ENCODE measurements at places on chromosomes 11 and 22.

GRCh38 chr11:104219096-104219495 is 55.1 kb upstream of the PDGFD start:
- DNase-seq: no peak

DNA sequence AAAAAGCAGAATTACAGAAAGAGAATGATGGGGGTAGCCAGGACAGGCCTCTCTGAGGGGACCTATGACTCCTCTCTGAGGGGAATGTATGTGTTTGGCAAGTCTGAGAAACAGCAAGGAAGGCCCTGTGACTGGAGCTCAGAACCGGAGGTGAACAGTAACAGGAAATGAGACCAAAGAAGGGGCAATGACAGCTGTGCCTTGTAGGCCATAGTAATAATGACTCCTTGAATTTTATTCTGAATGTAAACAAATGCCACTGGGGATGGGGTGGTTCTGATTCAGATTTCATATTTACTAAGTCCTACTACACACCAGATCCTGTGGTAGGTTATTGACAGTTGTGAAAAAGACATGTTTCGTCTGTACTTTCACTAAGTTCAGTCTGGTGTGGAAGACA is 52.8 kb upstream of the APOA1 start:
- DNase-seq: peak; percentile 10

DNA sequence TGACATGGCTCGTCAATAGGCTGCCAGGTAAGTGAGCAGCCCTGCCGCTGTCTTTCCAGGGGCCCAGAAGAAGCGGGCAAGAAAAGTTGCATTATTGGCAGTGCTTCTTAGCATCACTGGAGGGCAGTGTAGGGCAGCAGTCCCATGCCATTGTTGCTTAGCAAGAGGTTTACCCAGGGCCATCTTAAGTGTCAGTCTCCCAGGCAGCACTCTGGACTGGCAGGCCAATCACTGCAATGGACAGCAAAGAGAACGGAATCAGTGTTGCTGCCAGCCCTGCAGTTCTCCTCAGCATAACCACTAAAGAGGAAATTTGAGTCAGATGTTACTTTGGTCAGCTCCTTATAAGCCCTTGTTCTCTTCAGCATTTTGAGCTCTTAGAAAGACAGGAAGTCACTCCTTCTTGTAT is 13.4 kb upstream of the GRK2 start:
- no peak for DNase-seq

DNA sequence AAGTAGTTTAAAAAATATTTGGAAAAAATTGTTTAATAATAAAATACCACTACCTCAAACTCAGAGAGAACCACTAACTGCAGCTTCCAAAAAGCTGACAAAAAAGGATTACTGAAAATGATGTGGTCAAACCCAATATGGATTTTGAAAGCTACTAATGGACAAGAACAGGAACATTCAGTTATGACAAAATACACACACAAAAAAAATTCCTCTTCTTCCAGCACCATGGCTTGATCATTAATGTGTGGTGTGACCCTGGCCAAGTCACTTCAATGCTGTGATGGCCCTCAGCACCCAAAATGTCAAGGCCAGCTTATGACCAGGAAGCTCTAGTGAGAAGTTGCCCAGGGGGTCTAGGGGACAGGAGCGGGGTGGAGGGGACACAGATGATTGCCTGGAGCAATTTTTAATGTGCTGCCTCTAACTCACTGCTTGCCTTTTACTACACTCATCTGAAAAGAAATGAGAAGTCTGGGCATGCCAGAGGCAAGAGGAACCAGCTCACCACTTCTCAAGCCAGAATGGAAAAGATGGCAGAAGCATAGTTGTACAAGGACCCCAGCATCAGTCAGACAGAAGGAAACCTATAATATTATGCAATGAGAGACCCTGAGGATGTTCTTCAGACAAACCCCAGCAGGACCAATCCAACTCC is 2.2 kb downstream of the SMCO4 start:
- DNase-seq: no peak

- no peak for DNase-seq
These were observed 90.6 kb downstream of the DSCAML1 start for GRCh38 chr11:117706322-117706814.

- DNase-seq: no peak
These were observed 21.1 kb downstream of the MPPED1 start for GRCh38 chr22:43432883-43433415.

DNA sequence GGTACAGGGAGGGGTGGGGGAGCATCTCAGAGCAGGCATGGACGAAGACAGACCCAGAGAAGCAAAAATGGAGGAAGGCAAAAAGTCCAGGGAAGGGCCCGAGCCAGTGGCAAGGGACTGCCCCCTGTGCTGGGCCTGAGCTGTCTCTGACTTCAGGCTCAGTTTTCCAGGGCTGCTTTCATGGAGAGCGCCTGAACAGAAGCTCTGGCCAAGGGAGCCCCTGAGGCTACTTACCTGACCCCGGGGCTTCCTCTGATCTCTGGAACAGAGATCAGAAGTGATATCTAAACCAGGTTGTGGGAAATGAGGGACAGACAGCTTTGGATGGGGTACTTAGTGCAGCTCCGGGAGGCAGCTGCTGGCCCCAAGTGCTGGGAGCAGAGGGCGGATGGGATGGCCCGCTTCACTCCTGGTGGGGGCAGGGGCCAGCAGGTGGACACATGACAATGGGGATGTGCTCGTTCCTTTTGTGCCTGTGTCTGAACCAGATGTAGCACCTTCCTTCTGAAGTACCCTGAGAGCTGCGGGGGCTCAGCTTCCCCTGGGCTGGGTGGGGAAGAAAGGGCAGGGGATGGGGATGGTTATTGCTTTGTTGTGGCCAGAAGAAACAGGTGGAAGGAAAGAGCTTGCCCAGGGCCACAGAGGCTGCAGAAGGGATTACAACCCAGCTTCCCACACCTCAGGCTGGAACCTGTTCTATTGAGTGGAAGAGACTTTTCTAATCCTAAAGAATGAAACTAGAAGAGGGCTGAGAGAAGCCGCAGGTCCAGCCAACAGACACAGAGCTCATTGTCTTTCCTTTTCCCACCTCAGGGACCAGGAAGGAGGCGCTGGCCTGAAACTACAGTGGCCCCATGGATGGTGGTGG is 5.7 kb downstream of the LRRC10B start:
- no peak for DNase-seq

GRCh38 chr11:64112771-64113461 is 53.0 kb downstream of the MACROD1 start:
- no peak for DNase-seq

DNA sequence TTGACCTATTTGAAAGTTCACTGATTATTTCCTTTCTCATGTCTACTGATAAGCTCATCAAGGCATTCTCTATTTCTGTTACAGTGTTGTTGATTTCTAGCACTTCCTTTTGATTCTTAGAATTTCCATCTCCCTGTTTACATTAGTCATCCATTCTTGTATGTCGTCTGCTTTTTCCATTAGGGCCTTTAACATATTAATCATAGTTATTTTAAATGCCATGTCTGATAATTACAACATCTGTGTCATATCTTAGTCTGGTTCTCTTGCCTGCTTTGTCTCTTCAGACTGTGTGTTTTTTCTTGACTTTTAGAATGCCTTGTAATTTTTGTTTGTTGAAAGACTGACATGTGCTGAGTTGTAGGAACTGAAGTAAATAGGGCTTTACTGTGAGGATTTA is 602.1 kb downstream of the SOX6 start:
- DNase-seq: no peak

GRCh38 chr11:127392575-127392974 is 392.0 kb upstream of the KIRREL3 start:
- DNase-seq: no peak

GRCh38 chr11:64888729-64889511 is 10.5 kb upstream of the EHD1 start:
- DNase-seq: no peak

DNA sequence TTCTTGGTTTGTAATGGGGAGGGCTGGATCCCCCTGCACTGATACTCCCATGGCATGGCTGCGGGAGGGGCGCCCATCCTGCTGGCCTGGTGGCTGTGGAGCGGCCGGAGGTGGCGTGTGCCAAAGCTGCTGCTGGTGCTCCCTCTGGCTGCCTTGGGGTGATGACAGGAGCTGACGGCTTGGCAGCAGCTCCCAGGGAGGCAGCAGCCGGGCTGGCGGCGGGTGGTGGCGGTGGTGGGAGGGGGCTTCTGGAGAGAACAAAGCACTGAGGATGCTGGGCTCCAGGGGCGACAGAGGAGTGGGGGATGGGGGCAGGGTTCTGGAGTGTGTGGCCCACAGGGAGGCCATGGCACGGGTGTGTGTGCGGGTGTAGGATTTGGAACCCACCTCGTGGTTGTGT is 11.4 kb upstream of the MPPED1 start:
- DNase-seq: no peak

Measured in activated CD4-positive, alpha-beta T cell treated with anti-CD3 and anti-CD28 coated beads, Interleukin-2, amount 50 U/mL, for 48 hours (primary cell).